ENCODE measurements at places on chromosomes 6 and 20.

DNA sequence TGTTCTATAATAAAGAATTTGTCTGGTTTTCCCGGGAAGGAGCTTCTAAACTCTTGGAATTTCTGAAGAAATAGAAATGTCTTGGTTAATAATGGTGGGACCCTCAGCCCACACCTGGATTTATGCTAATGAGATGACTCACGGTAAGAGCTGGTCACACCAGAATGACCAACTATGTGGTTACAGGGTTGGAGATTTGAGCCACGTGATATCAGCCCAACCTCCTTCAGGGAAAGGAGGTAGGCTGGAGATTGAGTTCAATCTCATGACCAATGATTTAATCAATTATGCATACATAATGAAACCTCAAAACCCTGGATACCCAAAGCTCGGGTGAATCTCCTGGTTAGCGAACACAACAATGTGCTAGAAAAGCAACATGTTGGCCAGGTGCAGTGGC, 22.1 kb upstream of the CDKN1A start:
- DNase-seq = no peak

DNA sequence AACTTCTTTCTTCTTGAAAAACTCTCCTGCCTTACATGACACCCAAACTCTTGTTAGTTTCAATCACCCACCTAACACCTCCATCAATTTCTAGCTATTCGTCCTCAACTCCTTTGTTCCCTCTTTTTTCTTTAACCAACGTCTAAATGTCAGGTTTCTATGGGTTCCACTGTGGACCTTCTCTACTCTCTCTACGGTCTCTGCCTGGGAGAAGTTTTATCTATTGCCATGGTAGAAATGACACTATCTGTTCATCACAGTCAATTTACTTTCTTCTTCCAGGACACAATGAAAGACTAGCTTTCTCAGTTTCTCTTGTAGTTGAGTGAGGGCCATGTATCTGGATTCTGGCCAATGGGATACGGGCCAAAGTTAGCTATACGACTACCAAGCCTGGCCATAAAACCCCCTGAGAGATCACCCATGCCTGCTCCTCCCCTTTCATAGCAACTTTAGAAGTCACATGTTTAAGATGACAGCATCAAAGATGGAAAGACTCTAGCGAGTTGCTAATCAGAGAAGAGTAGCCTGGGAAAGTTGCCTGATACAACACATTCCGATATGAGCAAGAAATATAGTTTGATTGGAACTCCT, 17.9 kb downstream of the RNGTT start:
- no peak for DNase-seq

DNA sequence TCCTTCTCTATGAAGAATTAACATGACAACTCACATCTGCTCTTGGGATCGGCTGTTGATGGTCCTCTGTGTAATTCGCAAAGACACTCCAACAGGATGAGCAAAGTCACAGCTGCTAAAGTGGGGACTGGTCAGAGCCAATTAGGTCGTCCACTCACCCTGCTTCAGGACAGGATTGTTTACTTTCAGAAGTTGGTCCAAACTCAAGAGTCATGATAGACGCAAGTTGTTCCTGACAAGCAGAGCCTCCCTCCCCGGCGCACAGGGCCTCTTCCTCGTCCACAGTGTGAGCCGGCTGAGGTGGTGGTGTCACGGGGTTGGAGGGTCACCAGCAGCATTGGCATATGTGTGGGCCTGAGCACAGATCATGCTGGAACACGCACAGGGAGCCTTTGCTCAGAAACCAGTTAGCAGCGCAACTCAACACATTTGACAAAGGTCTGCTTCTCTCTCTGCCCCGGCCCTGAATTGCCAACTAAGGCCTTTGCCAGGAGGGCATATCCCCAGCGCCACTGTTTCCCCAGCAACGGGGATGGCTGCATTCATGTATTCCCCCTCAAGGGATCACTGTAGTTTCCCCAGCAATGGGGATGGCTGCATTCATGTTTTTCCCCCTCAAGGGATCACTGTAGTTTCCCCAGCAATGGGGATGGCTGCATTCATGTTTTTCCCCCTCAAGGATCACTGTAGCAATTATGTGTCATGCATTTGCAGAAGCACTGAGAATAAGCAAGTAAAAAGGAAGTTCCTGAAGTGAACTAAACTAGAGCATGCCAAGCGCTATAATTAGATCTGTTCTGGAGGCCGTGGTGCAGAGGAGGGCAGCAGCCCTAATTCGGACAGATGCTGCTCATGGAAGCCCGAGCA, 111.7 kb downstream of the THBS2 start:
- DNase-seq = no peak

DNA sequence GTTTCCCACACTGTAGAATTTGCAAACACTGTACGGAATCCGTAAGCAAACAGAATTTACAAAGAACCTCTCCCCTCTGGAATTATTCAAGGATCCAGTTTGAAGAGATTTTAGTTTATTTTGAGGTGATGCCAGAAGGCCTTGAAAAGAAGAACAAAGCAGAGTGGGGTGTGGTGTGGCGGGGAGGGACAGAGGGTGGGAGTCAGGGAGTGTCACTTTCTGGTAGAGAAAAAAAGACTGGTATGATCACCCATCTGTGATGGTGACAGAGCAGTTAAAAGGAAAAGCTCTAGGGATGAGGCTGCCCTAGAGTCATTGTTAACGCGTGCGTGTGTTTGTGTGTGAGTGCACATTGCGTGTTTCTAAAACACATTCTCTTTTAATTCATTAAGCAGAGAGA, 97.0 kb upstream of the F13A1 start:
- no peak for DNase-seq

GRCh38 chr6:114068116-114068515, 97.2 kb upstream of the HDAC2 start:
- DNase-seq = no peak

GRCh38 chr20:62688855-62689460, 19.7 kb upstream of the NTSR1 start:
- no peak for DNase-seq

DNA sequence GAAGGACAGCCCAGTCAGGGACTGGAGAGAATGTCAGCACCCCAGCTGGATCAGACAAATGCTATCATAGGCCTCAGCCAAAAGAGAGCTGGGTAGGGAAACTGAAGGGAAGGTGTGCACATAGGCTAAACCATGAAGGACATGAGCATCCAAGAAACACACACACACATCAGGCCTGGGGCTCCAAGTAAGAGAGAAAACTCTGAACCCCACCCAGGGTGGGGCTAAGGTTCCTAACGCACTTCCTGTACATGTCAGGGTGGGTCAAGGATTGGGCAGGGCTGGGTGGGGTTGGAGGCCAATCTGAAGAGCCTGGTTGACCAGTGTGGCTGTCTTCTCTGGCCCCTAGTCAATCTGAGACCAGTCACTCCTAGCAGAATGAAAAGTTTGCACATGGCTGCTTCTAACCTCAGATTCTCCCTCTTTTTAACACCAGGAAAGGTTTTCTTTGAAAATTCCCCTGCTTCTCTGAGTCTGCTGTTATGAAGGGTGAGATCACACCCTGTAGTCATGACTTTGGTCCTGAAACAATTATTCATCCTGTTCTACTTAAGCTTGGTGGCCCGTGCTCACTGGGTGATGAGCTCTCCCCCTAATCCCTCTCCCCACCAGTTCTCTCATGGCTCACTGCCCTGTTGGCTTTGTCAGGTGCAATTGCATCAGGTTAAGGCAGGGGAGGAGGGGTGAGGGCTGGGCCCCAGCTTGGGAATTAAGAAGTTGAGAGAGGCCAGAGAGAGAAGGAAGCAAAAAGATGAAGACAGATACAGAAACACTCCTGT, 88.4 kb downstream of the MAFB start:
- no peak for DNase-seq

DNA sequence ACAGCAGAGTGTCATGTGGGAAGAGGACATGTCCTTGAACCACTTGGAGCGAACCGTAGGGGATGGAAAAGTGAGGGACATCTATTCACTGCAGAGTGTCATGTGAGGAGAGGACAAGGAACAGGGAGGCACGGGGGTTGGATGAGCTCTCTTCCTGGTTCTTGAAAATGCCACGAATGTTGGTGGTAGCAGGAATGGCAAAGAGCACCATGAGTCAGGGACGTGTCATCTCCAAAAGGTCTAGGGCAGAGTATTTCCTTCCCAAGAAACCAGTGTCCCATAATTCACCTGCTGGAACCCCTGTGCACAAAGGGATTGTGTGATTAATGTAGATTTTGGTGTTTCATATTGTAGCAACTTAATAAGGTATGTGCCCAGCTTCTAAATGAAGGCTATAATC, 136.8 kb downstream of the BFSP1 start:
- DNase-seq = no peak

- DNase-seq = no peak
These were observed 98.3 kb downstream of the SOD2 start for GRCh38 chr6:159594750-159595117.

DNA sequence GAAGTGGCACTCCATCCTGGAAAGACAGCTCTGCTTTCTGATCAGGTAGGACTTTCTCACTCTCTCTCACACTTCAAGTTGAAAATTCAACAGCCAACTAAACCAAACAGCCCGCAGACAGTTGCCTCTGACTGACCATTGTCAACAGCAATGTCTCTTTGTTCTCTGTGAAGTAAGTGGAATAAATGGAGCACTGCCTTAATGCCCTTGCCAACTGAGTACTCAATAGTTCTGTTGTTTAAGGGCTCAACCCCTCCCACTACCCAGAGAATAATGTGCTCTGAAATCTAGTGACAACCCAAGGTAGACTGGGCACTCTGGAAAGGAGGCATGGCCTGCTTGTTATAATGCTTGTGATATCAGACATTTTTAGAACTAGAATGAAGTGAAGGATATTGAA, 16.8 kb upstream of the BCLAF1 start:
- no peak for DNase-seq

GRCh38 chr20:58128635-58129625, 99.5 kb downstream of the ANKRD60 start:
- no peak for DNase-seq

GRCh38 chr6:138086573-138087196, 20.5 kb downstream of the PERP start:
- DNase-seq = no peak

- peak; percentile 44 for DNase-seq
These were observed 58.7 kb downstream of the BCKDHB start for GRCh38 chr6:80165143-80165542.

GRCh38 chr20:55793986-55794385, 211.3 kb downstream of the CBLN4 start:
- no peak for DNase-seq

GRCh38 chr6:40668203-40668602, 81.0 kb upstream of the LRFN2 start:
- DNase-seq = no peak

- no peak for DNase-seq
These were observed 65.8 kb downstream of the SLC22A2 start for GRCh38 chr6:160192840-160193239.

DNA sequence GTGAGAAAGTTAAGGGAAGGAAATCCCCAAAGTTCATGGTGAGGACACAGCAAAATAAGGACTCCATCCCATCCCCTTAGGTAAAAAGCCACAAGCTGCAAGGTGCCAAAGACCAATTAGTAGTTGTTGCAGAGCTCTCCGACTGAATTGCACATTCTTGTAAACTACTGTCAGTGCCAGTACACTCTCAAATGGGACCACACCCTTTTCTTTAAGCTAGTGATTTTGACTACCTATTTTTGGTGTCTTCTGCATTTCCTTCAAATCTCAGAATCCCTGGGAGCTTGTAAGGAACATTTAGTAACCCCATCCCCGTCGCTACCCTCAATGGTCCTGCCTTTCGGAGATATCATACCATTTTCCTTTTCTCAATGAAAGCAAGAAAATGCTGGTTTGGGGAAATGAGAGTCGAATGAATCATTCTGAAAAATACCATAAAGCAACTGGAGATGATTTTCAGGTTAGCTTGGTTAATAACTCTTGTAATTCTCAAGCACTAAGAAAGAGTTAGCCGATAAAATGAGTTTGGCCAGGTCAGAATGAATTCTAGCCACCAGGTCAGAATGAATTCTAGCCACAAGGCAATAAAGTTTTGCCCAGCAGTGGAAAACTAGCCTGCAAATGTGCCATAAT, 5.2 kb upstream of the HMGN3 start:
- DNase-seq = no peak

DNA sequence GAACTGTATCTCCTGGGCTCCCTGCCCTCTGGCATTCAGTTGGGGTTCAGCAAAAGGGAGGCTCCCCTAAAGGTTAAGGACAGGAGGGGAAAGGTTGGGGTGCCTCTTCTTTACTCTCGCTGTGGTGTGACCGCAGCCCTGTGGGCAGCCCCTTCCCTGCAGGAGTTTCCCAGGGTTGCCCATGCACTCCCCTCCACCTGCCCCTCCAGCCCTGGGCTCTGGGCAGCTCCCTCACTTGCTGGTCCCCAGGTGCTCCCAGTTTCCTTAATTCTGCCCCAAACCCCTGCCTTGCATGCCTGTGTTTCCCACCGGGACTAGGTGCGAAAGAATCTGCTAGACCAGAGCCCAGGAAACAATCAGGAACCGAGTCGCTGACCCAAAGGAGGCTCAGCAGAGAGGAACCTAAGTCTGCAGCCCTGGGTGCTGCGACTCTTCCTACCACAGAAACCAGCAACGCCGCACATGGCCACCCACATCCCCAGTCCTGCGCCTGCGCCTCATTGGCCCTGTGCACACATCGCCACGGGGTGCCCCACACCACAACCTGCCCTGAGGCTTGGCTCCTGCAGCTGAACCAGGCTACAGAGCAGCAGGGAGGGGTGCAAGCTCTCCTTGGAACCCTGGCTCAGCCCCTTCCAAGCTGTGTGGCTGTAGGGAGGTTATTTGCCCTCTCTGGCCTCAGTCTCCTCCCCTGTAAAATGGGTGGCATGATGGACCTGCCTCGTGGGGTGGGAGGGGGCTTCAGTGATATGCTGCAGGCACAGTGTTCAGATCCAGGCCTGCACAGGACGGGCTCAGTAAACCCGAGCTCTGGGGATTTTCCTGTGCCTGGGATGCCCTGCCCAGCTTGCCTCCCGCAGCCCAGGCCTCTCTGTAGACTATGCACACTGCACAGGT, 487.6 kb downstream of the PREX1 start:
- DNase-seq = no peak

GRCh38 chr6:27684264-27685211, 211.6 kb upstream of the ZNF184 start:
- DNase-seq = peak; percentile 64

GRCh38 chr20:32036252-32036651, 15.8 kb upstream of the HCK start:
- no peak for DNase-seq

- DNase-seq = no peak
These were observed 10.2 kb downstream of the ADNP start for GRCh38 chr20:50920997-50921396.

GRCh38 chr6:91240878-91241603, 654.2 kb upstream of the MAP3K7 start:
- DNase-seq = no peak

Data from activated CD4-positive, alpha-beta memory T cell treated with anti-CD3 and anti-CD28 coated beads, Interleukin-2, amount 10 ng/mL, durations not matched to agents 7 days and 5 days (primary cell).